COLO829 (cell line): ENCODE measurements at places on chromosomes 13 and 19.

DNA sequence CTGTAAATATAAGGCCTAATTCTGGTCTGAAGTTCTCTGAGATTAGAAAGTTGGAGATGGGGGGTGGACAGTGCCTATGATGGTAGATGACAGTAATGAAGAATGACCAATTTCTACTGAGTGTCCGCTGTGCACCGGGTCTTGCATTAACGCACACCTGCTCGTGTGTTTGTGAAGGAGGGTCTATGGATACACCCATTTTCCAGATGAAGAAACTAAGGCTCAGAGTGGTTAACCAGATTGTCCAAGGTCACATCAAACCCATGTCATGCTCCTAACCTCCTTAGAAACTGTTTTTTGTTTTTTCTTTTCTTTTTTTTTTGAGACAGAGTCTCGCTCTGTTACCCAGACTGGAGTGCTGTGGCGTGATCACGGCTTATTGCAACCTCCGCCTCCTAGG lies 13.7 kb downstream of the AXL start:
- DNase-seq, result no peak

DNA sequence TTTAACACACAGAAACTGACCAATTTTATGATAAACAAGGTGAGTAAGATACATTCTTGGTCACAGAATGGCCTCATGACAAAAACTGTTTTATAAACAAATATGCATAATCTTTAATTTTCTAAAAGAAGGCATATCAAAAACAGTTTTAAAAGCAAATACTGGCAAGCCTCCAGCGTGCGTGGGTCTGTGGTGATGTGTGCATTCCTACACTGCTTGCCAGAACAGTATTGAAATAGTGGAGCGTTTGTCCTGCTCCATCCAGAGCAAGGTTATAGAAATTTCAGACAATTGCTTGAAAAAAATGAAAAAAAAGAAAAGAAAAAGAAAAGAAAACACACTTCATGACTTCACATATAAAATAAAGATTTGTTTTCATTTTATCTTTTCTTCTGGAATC lies 140.9 kb downstream of the MZT1 start:
- no peak for DNase-seq

DNA sequence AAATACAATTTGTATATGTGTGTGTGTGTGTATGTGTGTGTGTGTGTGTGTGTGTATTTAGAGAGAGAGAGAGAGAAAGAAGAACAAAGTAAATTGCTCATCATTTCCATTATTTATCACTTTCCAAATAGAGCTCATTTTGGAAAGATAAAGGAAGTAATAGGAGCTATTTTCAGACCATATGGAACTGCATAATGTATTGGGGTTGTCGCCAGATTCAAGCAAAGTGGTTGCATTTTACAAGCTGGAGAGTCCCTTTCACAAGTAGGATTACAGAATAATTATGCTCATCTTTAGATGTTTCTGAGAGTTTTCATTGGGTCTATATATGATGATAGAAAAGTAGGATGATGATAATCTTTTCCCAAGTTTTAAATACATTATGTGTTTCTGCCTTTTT lies 842.7 kb upstream of the SLC10A2 start:
- DNase-seq, result no peak

DNA sequence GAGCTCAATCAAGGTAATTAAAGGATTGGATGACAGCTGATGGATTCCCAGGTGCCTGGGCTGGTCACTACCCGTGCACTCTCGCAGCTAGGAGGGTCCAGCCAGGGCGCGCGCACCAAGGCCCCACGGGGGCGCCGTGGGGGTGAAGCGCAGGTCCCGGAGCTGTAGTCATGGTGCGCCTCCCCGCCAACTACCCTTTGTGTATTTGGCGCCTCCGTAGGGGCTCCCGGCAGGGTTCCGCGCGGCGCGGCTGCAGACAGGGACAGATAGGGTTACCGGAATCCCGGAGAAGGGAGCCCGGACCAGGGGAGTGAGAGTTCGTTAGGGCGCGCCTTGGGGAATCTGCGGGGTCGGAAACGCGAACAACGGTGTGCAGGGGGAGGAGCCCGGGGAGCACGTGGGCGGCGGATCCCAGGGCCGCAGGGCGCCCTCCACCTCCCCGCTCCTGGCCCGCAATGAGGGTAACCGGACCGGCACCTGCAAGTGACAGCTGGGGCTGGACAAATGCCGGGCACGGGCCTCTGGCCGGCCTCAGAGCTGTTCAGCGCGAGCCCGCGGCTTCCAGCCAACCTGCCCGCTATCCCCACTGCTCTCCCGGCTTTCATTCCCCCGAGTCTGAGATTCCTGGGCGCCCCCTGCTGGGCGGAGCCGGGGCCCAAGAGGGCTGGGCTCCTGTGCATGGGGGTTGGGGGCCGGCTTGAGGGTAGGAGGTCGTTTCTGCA lies 3.4 kb upstream of the PRAM1 start:
- peak; percentile 68 for DNase-seq

GRCh38 chr19:42042455-42043170 lies 27.4 kb downstream of the GRIK5 start:
- DNase-seq, result no peak

DNA sequence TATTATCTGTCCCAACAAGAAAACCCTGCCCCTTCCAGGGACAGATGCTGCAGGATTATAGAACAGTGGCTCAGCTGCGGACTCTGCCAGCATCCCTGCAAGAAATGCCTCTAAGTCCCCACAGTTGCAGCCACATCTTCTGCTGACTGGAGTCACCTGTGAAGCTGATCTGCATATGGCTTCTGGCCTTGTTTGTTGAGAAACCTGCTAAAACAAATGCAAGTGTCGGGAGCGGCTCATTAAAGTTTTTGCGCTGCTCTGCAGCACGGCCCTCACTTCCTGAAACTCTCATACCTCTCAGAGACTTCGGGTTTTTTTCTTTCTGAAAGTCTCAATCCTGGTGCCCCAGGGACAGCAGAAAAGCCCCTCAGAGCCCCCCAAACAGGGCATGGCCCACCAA lies 725.0 kb downstream of the UQCRFS1 start:
- DNase-seq, result no peak

DNA sequence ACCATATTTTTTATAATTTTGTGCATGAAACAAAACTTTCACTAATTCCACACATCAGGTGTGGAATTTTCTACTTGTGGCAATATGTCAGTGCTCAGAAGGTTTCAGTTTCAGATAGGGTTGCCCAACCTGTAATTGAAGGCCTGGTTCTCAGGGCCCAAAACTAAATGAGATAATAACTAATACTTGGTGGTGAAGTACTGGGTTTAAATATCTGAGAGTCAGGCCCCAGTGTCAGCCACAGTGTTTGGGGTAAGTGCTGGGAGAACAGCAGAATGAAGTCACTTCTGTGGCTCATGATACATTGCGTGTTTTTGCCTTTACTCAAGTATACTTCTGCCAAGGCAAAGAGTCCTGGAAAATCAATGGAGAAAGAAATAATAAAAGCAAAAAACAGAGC lies 5.6 kb downstream of the SAFB start:
- no peak for DNase-seq

DNA sequence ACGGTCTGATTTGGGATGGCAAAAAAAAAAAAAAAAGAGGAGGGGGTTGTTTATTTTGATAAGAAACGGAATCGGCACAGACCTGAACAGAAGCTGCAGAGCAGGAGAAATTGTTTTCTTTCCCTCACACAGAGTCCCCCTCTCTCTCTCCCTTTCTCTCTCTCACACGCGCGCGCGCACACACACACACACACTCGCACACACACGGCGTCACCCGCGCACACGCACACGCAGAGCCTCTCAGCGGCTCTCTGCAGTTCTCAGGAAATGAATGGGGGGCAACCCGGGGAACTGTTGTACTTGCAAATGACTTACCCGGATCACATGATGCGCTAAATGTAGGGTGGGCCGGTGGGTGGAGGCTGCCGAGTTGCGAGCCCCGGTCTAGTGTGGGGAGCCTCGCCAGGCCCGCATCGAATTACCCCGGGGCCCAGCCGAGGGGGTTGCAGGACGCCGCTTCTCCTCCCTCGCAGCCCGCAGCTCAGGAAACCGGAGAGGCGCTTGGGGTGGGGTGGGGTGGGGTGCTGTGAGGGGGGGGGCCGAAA lies 475 bp downstream of the KLF12 start:
- peak; percentile 38 for DNase-seq

GRCh38 chr13:43157796-43158195 lies 134.4 kb downstream of the DNAJC15 start:
- no peak for DNase-seq

DNA sequence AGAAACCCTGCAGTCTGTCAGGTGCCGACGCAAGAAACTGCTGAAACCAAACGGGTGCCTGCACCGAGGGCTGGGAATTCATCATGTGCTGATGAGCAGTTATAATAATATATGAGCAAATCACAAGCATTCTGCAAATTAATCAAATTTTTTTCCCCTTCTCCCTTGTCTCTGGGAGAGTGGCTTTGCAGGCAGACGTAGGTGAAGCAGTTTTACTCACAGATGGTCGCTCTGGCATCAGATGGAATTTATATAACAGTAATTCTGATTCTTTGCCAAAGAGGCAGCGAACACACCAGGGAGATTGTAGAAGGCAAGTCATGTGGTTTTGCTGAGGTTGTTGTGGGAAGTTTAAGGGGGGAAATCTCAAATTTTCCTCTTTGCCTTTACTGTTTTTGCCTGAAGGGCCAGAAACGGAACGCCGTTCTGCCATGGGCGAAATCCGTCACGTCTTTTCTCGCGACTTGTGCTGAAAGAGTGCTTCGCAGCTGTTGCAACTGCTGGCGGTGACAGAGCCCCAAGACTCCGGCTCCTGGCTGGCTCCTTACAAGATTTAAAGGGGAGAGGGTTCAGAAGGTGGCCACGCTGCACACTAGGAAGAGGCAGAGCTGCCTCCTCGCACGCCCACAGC lies 320.1 kb downstream of the ZNF536 start:
- DNase-seq, result no peak

GRCh38 chr19:4375164-4376027 lies 25.0 kb downstream of the SH3GL1 start:
- no peak for DNase-seq

GRCh38 chr19:16033136-16033530 lies 43.2 kb upstream of the TPM4 start:
- DNase-seq, result no peak

- DNase-seq, result no peak
These were observed 1.9 kb downstream of the PPP1R12C start for GRCh38 chr19:55115446-55116065.

- DNase-seq, result no peak
These were observed 575.2 kb downstream of the DACH1 start for GRCh38 chr13:71291842-71292146.

GRCh38 chr19:33306191-33306590 lies 3.9 kb upstream of the CEBPA start:
- no peak for DNase-seq

DNA sequence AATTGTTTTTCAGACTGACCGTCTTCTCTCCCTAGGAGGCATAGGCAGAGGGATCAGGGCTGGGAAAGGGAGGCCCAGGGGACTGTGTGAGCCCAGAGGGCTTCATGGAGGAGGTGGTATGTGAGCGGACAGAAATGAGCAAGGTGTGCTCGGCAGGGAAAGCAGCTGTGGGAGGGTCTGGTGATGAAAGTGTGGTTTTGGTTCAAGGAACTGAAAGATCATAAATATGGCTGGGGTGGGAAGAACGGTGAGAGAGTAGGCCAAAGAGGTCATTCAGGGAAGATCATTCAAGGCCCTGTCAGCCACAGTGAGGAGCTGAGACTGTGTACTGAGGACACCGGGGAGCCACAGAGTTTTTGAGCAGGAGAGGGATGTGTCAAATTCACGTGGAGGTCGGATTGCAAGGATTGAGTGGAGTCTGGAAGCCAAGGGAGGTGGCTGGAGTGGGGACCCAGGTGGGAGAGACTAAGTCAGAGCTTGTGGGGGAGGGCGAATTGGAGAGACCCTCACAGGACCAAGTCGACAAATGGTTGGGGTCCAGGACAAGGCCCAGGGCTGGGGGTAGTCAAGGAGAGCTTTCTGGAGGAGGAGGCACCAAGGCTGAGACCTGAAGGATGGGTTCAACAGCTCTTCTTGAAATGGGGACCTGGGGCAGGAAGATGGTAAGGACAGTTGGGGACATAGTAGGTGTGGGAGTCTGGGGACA lies 7.6 kb downstream of the PLD3 start:
- DNase-seq, result no peak

GRCh38 chr19:11887611-11888531 lies at the start of gene ZNF69:
ZNF69 (plus strand) TSS chr19:11887782; CDS start chr19:11887924, 142 bp downstream.
- no peak for DNase-seq

DNA sequence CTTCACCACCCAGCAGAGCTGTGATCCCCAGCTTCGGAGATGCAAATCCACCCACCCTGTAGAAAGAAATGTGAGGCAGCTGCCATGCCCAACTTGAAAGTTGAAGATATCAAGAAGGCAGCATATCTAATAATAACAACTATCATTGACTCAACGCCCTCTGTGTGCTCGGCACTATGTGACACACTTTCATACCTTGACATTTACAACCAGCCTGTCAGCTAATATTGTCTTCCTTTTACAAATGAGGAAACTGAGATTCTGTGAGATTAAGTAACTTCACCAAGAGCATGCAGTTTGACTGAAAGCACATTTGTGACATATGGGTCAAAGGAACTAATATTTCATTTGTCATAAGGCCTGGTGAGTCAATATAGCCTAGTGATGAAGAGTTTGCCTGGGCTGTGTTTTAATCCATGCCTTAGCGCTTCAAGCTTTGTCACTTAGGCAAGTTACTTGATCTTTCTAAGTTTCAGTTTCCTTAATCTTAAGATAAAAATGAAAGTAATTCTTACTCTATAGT lies 137.0 kb downstream of the FLT1 start:
- no peak for DNase-seq

DNA sequence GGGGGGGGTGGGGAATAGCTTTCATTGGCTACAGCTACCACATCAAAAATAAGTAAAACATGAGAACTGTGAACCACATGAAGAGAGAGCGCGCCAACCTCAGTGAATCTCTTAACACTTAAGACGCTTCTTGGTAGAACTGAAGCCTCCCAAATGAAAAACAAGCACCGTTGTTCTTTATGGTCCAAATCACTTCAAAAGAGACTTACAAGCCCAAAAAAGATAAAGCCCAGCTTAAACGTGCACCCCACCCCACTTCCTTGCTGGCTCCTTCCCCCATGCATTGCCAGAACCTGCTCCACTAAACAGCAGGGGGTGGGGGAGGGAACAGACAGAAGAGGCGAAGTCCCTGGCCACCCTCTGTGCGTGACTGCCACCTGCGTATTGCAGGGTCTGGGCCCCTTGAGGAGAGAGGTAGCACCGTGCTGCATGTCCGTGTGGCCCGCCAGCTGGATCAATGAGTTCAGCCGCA lies 479.1 kb downstream of the FOXO1 start:
- DNase-seq, result no peak

DNA sequence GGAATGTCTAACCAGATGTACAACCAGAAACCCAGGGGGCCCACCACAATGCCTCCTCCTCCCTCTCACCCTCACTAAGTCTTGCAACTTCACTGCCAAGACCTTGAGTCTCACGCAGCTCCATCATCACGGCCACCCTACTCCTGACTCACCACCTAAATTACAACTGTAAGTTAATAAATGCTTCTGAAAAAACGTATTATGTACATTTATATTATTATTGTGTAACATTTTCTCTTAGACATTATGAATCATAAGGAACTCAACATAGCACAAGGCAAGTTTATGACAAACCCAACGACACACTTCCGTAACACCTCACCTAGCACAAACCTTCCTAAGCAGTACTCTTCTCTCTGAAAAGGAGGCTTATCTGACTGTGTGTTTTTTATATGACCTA lies 20.7 kb downstream of the MIPEP start:
- no peak for DNase-seq

- no peak for DNase-seq
These were observed 92.3 kb upstream of the ANKRD10 start for GRCh38 chr13:111007209-111007608.
